ENCODE measurements at places on chromosomes 7 and 10.

DNA sequence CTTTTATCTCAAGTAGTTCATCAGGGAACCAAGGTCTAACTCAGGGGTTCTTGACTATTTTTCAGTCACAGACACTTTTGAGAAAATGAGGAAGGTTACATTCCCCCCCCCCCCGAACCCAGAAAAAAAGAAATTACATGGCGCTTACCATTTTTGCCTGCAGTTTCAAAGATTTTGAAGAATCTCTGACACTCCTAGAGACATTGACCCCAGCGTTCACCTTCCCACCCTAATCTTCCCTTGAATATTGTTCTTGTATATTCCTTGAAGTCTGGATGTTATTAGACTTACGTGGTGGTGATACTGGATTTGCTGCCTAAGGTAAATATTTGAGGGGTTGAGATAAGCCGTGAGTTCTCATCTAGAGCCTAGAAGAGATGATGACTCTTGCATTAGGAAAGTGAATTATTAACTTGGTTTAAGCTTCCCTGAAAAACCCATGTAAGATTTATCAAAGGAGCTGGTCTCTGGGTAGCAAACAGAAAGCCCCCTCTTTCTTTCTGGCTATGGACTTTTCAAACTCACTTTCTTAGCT, 245.7 kb upstream of the FOXK1 start:
- no peak for DNase-seq

- DNase-seq = peak; percentile 7
Measured at GRCh38 chr10:127853868-127854768, 38.6 kb downstream of the CLRN3 start.

DNA sequence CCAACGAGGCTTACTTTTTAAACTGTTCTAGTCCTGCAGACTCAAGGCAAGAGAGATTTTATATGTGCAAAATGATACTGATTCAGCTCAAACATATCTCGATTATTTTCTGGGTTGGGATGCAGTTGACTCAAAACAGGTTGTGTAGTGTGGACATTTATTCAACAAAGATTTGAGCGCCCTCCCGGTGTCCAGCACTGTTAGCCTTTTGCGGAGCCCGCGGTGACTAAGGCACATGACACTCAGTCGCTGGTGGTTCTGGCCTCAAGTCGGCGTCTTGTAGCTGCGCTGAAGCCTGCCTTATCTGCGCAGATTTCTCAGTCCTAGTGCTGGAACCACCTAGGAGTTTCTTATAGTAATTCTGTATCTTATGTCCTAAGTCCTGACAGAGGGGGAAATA, 938 bp upstream of the CADPS2 start:
- DNase-seq = no peak

- DNase-seq = no peak
Measured at GRCh38 chr7:43295429-43295828, 183.0 kb downstream of the HECW1 start.

DNA sequence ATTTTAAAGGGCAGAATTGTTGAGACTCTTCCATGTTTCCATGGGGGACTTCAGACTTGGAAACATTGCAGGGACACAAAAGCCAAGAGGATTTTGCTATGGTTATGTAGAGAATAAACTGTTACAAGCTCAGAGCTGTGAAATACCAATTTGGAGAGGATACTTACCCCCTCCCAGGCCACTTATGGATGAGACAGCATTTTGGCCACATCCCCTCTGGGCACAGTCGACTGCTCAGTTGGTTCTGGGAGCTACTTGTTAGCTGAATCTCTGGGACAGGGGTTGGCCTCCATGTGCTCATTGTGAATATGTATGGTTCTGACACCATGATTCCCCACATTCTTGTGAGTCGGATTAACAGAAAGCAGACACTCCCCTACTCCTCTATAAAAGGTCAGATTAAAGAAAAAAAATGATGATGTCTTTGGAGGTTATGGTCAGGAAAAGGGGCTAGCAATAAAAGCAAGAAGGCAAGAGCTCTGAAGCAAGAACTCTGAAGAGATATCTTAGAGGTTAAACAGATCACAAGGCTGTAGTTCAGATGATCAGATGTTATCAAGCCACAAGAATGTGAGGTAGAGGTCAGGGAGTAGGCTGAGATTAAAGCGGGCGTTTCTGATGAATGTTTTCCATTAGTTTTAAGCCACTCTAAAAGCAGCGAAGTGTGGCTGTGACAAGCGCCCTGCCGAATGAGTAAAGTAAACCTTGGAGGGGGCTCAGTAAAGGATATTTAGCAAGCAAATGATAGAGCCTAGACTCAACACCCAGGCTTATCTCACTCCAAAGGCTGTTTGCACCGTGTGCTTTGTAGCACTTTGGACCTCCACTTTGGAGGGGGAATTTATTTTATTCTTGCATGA, 17.2 kb downstream of the STAMBPL1 start:
- no peak for DNase-seq

DNA sequence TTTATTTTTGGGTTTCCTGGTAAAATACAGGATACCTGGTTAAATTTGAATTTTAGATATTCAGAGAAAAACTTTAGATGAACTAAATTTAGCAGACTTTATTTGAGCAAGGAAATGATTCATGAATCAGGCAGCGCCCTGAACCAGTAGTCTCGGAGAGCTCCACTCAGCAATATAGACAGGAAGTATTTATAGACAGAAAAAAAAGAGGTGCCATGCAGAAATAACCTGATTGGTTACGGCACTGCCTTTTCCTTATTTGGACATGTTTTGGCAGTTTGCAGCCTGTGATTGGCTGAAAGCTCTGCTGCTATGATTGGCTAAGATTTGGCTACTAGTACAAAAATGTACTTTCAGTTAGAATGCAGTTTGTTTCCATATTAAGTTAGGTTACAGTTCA, 198.3 kb upstream of the DKK1 start:
- no peak for DNase-seq
